Activated CD4-positive, alpha-beta T cell treated with anti-CD3 and anti-CD28 coated beads, Interleukin-2, Interleukin-4, amounts not matched to agents 100 ng/mL and 50 ng/mL, durations not matched to agents 16 hours and 8 hours (primary cell): ENCODE measurements at places on chromosomes 12 and 14.

DNA sequence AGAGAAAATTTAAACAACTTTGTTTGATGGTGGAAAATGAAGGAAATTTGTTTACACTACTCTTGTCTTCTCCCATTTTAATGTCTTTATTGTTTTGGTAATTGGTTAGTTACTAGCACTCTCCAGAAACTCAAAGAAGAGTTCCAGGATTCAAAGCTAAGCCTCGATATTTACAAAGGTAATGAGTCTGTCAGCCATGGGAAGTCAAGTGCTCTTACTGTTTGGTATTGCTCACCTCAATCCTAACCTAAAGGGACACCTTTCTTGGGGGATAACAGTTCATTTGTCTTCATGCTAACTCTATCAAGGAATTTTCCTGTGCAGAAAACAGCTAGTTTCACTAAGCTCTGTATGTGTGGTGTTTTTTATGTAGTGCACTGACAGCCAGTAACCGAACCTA, 222.9 kb upstream of the LMO3 start:
- DNase-seq = no peak

GRCh38 chr12:84772281-84772680, 140.3 kb downstream of the SLC6A15 start:
- no peak for DNase-seq

- DNase-seq = no peak
Measured at GRCh38 chr12:3896801-3897351, 23.7 kb upstream of the PARP11 start.

DNA sequence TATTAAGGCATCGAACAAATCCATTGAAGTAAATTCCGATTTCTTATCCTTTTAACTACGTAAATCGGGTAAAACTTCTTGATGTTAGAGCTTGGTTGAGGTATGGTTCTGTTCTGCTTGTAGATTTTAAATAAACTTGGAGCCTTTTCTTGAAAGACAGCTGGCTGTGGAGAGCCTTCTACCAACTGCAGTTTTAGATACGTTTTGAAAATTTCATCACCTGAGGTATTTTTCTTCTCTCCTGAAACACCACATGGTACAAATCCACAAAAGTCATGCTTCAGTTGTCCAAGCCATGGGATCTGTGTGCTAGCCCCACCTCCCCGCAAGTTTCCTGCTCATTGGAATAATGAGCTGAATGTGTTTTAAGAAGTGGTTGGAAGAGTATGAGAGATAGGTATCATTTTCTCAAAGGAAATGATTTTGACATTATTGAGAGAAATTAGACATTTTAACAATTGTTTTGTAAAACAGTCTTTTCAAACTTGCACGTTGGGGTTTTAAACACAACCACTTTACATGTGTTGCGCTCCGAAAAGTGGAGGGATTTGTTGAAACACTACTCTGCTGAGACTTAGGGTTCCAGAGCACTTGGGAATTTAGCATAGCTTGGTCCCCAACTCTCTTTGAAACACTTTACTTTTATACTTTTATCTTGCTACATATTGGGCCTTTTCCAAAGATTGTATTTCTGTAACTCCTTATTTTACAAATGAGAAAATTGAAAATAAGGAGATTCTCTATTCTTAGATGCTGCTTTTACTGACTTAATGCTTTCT, 1.4 kb downstream of the PPM1A start:
- DNase-seq = no peak

GRCh38 chr12:49033611-49034285, 15.2 kb upstream of the PRKAG1 start:
- DNase-seq = no peak
